T47D (cell line): ENCODE measurements at places on chromosomes 13 and 19.
A peak's percentile ranks its signal among the peaks of the same experiment; 100 is the strongest.

DNA sequence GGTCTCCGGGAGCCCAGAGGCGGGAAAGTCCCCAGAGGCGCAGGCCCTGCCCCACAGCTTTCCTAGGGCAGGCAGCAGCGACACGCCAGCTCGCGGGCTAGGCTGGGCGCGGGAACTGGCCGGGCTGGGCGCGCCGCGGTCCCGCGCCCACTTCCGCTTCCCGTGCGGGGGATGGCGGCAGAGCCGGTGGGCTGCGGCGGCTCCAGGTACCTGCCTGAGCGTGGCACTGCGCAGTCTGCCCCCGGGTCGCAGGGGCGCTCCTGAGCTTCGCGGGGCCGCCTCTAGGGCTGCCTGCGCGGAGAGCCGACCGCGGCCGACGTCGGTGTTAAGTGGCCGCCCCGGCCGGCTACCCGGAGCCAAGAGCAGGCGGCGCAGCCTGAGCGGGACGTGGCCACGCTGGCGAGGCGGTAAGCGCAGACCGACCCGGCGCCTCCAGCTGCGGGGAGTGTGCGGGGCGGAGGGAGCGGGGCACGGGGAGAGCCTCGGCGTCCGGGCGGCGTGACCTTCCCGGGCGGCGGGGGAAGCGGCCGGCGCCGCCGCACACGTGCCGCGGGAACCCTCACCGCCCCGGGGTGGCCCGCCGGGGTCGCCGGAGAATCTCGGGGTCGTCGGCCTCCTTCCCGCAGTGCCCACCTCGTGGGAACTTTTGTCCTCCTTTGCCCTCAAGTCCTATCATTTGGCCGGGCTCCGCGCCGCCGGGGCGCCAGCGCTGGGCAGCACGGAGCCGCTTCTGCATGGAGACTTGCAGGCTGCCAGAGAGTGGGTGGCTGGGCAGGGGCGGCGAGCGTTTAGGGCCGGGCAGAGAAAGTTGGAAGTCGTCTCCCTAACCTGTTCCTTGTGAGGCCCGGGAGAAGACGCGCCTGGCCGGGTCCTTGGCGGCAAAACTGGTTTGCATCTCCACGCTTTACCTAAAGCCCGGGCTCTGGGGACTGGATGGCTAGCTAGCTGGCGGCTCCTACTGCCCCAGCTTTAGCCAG is 31.4 kb upstream of the MPHOSPH8 start:
- DNase-seq = no peak

GRCh38 chr19:1825909-1826556 is 14.0 kb upstream of the ATP8B3 start:
- DNase-seq = peak; percentile 73

GRCh38 chr19:1401889-1402217 is 511 bp upstream of the GAMT start:
- DNase-seq = no peak

- DNase-seq = no peak
Measured at GRCh38 chr13:66501181-66501580, 729.0 kb downstream of the PCDH9 start.

DNA sequence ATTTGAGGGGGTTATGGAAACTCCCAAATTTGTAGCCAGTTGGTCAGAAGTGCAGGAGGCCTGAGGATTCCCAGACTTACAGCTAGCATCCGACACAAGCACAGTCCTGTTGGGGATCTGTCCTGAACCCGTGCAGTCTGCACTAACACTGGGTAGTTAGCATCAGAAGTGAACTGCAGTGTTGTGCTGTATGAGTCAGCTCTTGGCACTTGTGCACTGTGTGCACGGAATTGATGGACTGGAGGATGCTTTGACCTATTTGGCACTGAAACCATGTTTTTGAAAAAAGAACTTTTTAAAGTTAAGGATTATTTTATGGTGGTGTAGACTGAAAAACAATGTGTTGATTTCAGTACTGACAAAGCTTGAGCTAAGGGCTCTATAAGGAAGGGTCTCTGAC is 279.0 kb downstream of the NHLRC3 start:
- no peak for DNase-seq

DNA sequence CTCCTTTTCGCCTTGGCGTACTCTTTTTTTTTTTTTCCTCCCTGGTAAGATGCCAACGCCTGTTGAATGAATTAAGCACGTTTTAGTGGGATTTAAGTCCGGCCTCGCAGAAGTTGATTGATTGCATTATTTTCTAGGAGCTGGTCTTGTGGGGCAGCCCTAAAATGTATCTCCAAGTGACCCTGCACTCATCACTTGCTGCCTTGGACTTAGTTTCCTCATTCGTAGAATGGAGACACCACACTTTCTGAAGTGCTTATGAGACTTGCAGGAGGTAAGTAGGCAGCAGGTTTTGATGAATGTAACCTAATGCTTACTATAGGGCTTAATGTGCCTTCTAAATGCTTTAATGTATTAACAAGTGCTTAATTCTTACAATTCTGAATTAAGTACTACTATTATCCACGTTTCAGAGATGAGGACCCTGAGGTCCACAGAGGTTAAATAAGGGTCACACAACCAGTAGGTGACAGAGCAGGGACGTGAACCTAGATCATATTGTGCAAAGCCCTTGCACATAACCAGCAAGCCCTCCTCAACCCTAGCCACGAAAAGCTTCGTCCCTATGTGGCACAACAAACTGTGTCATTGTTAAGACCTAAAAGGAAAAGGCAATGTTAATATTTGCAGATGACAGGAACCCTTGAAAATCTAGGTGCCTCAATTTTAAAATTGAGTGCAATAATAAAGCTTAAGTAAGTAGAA is 514 bp upstream of the ARGLU1 start:
- no peak for DNase-seq

GRCh38 chr19:6589711-6590257 is 1.2 kb downstream of the CD70 start:
- no peak for DNase-seq
